ENCODE measurements at places on chromosomes 16 and 17.

GRCh38 chr16:67579686-67580085 lies 17.4 kb downstream of the CTCF start:
- DNase-seq: no peak

- no peak for DNase-seq
These were observed 263.8 kb downstream of the HS3ST3A1 start for GRCh38 chr17:13337864-13338371.

- DNase-seq: no peak
These were observed 393.2 kb downstream of the PMP22 start for GRCh38 chr17:14871921-14872320.

- no peak for DNase-seq
These were observed 7.7 kb upstream of the TBKBP1 start for GRCh38 chr17:47686276-47686635.

DNA sequence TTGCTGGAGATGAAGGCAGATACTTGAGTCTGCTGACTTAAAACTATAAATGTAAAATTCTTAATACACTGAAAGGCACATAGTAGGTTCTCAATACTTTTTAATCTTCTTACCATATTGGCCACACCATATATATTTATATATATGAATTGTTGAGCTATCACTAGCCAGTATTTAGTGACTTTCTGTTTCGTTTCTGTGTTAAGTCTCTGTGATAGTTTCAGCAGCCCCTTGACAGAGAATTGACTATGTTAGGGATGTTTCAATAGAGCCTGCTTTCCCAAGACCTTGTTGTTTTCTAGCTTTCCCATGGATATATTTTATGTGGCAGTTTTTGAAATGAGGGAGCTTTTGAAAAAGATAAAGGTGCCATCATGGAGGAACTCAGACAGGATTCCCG lies 206.5 kb upstream of the GOT2 start:
- DNase-seq: no peak

- DNase-seq: no peak
These were observed 6.4 kb downstream of the CCL18 start for GRCh38 chr17:36070427-36070826.

DNA sequence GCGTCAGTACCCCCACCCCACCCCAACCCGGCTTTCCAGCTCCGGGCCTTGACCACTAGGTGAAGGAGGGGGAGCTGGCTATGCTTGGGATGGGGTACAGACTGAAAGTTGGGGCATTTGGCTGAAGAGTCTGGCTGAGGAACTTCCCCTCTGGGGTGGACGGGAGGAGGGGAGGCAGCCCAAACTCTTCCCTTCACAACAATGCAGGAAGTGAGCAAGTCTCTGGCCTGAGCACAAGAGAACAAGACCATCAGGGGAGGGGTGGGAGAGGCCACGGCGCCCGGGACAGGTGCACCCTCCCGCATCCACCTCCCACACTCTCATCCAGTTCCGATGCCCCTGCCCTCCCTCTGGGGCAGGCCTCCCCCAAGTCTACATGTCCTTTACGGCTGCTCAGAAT lies 5.6 kb downstream of the USH1G start:
- DNase-seq: no peak

DNA sequence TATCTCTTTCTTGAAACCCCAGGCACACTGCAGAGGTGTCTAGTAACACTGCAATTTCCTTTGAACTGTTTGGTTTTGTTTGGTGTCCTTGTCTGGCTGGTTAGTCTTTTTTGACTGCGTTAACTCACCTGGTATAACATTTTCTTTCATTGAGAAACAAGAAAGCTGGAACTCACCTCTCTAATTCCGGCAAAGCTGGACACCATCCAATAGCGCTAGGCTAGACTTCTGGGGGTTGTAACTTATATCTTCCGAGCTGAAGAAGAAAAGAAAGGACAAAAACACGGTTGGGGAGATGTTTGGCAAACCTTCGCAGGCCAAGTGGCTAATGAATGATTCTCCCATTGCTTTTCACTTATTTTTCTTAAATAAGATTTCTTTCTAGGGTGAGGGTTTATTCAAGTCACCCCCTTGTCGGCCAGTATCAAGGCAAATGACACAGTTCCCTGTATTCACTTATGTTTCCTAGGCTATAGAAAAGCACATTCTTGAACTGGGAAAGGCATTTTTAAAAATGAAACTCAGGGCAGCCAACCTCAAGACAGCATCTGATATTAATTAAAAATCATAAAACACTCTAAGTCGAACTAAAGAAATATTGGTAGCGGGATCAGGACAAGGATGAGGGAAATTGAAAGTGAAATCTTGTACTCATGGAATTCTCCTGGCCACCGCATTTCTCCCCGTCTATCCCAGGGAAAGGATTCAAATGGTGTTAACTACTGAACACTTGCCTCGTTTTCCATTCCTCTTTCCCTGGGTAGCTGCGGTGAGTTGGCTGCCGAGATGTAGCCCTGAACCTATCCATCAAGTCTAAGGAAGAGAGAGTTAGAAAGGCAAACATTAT lies 95.9 kb upstream of the ZFHX3 start:
- DNase-seq: no peak

DNA sequence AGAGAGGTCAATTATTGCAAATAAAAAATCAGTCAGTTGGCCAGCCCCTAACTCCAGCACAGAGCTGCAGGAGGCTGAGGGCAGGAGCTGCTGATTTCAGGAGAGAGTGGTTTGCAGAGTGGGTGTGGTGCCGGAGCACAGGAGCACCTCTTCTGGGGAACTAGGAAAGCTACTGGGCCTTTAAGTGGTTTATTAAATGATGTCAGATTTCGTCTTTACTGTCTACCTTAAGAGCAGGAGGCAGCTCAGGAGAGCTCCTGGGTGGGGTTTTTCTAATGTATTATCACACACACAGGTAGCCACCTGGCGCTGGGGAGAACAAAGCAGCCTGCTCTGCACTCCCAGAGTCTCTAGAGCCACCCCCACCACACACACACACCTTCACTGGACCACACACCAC lies 11.5 kb upstream of the HAS3 start:
- DNase-seq: no peak

GRCh38 chr17:34874478-34874877 lies 86.8 kb downstream of the CCT6B start:
- no peak for DNase-seq

DNA sequence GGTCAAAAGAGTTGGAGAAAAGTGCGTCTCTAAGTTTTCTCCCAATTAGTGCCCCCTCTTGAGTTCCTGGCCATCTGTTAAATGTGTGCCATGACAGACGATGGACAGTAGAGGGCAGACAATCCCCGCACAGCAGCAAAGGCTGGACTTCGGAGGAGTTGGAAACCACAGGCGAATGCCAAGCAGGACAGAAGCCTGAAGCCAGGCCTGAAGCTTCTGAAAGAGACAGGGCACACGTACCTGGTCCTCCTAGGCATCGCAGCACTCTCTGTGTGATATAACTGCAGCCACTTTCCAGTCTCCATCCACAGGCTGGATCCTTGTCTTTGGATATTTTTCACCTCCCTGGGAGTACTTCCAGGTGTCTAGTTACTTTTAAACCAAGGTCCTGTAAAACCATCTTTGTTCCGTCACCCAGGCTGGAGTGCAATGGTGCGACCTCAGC lies 14.5 kb downstream of the C17orf100 start:
- DNase-seq: peak; percentile 24

- DNase-seq: no peak
These were observed 7.3 kb upstream of the TSPOAP1 start for GRCh38 chr17:58335779-58336455.

GRCh38 chr17:79771276-79771675 lies 6.7 kb upstream of the CBX2 start:
- DNase-seq: no peak

DNA sequence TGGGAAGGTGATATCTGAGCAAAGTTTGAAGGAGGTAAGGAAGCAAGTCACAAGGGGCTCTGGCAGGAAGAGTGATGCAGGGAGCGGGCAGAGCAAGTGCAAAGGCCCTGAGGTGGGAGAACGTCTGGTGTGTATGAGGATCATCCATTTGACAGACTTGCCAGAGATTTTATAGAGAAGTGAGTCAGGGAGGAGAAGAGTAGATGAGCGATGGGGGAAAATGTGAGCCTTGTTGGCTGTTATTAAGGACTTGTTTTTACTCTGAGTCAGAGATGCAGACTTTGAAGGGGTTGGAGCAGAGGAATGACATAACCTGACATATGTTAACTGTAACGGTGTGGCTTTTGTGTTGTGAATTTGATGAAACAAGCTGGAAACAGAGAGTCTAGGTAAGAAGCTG lies 3.5 kb upstream of the CLEC10A start:
- DNase-seq: no peak

GRCh38 chr16:28573738-28574718 lies 20.3 kb downstream of the SGF29 start:
- no peak for DNase-seq

- no peak for DNase-seq
These were observed 24.1 kb downstream of the HMOX2 start for GRCh38 chr16:4500272-4500671.

DNA sequence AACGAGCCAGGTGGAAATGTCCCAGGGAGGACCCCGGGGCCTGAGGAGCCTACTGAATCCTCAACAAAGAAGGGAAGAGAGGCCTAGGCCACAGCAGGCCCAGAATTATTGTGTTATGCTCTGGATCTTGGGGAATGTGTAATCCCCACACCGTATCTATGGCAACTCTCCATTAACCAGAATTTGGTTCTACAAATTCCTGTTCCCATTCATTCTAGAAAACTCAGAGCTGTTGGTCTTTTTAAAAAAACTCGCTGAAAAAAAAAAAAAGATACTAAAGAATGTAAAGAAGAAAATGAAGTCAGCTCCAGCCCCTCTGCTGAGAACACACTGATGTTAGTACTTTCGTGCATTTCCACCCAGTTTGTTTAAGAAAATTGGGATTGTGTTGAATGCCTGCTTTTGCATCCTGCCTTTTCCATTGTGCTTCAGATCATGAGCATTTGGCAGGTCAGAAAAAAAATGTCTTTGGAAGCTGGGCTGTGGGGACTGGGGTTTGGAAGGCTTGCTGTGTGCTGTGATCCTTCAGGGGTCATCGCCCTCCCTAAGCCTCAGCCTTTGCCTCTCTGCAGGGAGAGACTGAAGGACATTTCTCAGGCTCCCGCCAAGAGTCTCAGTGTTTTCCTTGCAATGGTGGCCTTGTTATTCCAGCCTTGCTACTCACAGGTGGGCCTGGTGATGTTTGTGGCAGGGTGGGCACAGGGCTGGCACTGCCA lies 69.5 kb downstream of the SREBF1 start:
- DNase-seq: no peak

GRCh38 chr16:4769306-4769638 lies 2.3 kb upstream of the ZNF500 start:
- DNase-seq: no peak

DNA sequence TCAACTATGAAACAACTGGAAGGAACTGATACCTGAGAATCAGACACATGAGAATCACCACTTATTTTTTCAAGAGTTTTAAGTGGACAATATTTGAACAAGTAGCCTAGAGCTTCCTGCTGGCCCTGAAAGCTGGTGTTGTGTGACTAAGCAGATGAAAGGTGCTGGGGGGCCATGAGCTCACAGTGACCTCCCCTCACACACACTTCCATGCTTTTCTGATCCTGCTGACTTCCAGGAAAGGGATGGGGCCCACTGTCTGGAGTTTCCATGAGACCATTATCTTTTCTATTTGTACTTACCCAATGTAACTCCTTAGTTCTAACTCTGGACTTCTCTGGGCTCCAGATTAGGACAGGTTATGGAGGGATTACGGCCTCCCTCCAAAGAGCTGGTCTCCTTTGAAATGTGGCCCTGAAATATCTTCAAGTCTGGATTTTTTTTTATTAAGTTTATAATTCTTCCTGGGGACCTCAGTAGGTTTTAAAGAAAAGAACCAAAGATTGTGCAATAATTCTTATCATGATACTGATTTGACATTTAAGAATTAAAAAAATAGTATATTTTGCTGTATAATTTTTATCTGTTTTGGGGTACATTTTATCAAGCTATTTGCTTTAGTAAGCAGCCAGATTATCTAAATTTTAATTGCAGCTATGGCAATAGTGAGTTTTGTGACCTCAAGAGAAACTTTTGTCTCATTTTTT lies 4.9 kb downstream of the CAPNS2 start:
- DNase-seq: no peak

Data from NCI-H446 treated with DMSO at 0.1 percent for 48 hours (cell line).